Iris pigment epithelial cell (primary cell): ENCODE measurements at places on chromosomes 12 and 14.

DNA sequence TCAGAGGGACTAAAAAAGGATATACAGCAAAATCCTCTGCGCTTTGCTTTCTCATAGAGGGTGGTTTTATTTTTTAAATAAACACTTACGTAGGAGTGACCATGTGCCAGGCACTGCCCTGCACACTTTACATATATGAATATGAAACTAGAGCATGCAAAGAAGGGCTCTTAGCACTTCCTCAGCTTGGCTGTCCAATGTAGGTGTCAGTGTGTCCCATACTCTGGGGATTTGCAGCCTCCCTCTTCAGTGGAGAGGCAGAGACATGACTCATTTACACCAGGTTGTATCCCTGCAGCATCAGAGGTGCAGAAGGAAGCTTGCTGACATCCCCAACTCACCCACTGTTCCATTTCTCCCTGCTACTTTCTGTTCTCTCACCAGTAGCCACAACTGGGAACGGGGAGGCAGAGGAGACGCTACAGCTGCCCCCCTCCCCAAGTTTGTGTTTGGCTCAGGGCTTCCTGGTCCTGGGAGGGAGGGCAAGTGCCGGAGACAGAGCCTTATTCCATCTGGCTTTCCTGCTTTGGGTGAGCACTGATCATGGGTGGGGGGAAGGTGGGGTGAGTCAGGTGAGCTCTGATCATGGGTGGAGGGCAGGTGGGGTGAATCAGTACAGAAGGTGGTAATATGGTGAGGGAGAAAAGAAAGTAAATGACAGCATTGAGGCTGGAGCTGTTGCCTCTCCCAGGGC lies 4.9 kb upstream of the KRT5 start:
- DNase-seq, result no peak

DNA sequence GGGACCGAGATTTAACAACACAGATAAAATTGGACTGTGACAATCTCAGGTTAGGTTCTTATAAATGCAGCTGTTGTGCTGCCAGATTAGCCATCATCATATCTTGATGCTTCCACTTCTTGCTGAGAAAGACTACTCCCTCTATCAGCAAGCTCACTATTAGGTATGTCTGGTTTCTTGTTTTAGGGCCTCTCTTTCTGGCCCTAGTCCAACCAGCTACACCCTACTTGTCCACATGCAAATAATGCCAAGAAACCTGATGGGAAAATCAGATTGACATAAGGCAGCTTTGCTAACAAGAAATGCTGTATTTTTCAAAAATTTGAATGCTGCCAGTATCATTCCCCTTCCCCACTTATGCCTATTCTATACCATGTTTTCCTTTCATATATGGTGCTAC lies 296.0 kb downstream of the RMST start:
- DNase-seq, result no peak

GRCh38 chr14:91332171-91332985 lies 85.2 kb downstream of the CCDC88C start:
- DNase-seq, result no peak

DNA sequence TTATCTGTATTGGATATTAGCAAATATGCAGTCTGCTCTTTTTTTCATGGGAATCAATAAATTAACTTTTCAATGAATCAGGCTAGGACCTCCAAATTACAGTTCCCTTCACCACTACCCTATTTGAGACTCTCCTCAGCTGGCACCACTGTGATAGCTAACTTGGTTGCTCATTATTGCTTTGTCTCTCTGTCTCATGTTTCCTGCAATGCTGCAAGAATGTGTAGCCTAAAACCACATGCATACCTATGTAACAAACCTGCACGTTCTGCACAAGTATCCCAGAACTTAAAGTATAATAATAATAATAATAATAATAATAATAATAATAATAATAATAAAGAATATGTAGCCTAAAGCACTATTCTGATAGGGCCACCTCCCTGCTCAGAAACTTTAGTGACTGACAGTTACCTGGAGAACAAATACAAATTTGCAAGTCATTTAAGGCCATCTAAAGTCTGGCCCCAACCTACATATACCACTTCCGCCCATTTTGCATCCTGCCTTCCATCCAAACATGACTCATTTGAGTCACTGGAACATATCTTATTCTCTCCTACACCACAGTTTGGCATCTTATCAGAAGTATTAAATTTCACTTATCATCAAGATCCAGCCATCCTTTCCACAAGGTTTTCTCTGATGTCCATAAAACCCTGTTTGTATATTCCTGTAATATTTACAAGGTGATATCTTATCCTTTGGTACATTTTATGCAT lies 215.1 kb downstream of the LRRK2 start:
- DNase-seq, result peak; percentile 0

GRCh38 chr14:100146531-100147091 lies 12.8 kb downstream of the DEGS2 start:
- DNase-seq, result no peak

DNA sequence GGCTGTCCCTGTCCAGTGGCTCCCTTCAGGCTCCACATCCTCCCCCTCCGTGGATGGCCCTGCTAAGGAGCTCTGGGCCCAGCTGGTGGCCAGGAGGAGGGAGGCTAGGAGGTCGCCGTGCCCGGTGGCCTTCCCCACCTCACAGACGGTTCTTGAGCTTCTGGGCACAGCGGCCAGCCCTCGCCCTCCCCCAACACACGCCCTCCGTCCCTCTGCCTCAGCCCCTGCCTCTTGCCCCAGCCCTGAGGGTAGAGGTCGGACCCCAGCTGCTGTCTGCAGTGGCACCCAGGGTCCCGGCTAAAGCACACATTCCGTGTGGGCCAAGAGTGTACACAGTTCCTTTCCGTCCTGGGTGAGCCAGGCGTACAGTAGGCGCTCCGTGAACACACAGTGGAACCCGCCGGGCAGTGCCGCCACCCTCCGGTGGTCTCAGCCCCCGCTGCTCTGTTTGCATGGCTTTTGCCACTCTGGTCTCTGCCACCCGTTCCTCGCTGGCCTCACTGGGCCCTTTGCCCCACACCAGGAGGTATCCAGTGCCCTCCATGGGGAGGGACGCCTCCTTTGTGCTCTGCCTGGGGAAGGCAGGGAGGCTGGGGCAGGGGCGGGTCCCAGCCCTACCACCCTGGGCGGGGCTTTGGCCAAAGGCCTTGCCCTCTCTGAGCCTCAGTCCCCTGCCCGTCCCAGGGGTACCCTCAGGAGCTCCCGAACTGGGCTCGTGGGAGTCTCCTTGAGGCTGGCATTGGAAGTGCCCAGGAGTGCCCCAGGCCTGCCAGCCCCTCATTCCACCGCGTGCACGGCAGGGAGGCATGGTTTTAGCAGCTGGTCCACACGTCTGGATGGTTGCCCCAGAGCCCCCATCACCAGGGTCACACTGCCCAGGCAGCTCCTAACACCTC lies 13.0 kb downstream of the TRMT61A start:
- no peak for DNase-seq

DNA sequence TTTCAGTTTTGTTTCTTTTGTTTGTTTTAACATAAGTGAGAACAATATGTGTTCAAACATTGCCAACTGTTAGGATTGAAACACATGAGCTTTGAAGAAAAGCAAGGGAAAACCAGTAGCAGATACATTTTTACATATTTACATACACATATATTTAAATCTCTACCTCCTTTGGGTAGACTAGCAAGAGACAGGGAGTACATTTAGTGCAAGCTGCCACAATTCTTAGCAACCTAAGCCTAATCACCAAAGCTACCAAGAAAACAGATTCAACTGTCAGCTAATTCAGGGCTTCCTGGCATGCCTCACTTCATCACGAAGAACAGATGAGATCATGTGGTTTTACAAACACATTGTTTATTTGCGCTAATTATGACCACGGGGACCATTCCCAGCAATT lies 143.1 kb downstream of the PRIMA1 start:
- no peak for DNase-seq

DNA sequence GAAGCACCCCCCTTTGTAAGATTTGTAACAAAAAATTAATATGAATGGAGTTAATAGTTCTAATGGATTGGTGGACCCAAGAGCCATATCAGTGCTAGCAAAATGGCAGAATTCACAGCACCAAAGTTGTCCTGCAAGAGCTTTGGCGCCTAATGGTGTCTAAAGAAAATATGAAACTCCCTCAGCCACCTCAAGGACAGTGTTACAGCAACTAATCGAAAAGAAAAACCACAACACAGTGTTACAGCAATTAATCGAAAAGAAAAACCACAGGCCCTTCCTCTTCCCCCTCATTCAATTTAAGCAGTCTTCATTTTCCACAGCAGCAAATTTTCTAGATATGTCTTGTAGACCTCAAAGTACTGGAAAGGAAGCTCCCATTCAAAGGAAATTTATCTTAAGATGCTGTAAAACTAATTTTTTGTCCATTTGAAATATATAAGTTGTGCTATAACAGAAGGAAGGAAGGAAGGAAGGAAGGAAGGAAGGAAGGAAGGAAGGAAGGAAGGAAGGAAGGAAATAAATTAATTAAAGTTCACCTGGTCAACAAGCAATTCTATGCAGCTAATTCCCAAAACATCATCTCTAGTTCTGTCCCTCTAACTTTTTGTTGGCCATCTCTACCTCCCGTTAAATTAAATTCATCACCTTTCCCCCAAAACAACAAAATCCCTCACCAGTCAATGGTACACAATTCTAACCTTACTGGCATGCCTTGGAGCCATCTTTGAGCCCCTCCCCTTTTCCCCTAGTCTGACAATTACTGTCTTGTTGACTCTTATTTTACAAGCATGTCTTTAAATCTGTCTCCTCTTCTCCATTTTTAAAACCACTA lies 17.4 kb downstream of the LRP6 start:
- no peak for DNase-seq

DNA sequence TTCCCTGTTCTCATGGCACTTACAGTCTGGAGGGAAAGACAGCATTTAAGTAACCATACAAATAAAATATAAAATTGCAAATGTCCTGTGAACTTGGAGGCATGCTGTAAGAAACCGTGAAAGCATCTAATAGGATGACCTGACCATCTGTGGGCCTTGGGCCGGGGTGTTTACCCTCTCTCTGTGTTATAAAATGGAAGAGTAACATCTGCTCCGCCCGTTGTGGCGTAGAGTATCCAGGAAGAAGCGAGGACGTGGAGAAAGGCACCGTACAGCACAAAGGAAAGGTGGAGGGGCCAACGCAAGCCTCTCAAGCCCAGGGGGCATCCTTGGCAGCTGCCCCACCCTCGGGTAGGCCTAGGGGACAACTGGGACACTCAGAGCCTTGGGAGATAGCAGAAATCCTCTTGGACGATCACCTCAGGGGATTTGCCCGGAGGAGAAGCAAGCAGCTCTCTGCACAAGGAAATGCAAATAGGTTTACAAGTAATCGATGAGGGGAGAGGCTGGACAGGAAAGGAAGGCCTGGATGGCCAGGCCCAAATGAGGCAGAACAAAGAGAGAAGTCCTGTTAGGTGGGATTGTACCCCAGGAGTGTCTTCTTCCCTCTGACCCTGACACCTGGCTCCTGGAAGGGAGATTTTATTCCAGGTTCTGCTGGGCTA lies 26.2 kb downstream of the VSX2 start:
- DNase-seq, result no peak

DNA sequence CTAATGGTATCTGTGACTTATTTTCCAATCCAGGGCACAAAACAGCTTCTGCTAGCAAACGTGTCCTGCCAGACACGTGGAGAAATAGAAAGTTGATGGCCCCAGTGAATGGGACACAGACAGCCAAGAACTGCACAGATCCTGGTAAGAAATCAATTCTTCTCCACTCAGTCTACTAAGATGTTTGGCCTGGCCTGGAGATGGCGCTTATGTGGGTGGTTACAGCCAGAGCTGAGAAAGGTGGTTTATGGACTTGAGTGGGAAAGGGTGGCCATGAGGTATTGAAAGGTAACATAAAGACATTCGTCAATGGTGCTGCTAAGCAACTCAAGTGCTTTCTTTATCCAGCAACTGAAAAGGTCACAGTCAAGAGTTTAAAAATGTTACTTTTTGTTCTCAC lies 2.9 kb downstream of the SLC24A4 start:
- DNase-seq, result no peak

DNA sequence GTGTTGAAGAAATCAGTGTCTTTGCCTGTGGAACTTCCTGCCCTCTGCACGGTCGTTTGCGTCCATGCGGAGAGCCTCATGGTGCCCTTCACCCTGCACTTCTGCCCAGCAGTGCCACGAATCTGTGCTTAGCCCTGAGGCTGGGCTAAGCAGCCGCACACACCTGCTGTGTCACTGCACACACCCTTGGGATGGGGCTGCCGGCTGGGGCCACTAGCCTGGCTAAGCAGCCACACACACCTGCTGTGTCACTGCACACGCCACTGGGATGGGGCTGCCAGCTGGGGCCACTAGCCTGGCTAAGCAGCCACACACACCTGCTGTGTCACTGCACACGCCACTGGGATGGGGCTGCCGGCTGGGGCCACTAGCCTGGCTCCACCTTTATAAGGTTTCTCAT lies 188.5 kb downstream of the KIF26A start:
- DNase-seq, result no peak

DNA sequence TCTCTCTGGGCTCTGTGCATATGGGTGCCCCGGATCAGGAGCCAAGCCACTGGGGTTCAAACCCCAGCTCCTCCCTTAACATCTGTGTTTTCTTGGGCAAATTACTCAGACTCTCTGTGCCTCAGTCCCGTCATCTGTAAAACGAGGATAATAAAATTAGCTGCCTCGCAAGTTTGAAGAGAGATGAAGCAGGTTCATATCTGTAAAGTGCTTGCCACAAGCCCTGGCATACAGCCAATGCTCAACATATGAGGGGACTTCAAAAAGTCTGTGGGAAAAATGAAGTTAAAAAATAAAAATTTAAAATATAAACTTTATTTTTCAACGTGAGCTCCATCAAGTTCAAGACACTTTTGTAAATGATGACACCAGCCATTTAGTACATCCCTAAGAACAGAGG lies 276.7 kb downstream of the FOXN3 start:
- no peak for DNase-seq

DNA sequence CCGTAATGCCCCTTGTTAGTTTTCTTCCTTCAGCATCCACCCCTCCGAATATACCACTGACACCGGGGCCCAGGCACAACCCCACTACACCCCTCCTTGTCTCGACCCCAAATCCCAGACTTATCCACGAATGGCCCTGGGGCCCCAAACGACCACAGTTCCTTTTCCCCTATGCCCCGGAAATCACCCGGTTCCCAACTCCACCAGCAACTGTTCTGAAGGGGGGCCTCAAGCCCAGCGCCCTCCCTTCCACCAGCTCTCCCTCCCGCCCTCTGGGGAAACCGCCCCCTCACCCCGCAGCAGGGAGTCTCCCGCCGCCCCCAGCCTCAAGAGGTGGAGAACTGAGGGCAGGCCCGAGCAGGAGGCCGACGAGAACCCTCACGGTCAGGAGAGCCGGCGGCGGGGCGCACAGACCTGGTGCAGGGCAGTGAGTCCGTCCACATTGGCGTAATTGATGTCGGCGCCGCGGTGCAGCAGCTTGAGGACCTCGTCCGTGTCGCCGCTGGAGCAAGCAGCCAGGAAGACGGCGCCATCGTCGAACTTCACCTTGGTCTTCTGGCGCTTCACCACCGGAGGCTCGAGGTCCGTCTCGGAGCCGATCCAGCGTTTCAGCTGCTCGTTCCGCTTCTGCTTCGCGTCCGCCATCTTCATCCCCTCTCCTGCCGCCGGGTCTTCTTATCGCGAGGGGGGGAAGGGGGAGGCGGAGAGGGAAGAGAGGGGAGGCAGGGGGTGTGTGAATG lies 446 bp downstream of the PPP1R12A start:
- peak; percentile 43 for DNase-seq

GRCh38 chr14:94120667-94121340 lies 8.6 kb downstream of the IFI27L2 start:
- DNase-seq, result peak; percentile 24
